Stomach (tissue), 19 donors: ENCODE measurements at places on chromosomes 7 and 10.

DNA sequence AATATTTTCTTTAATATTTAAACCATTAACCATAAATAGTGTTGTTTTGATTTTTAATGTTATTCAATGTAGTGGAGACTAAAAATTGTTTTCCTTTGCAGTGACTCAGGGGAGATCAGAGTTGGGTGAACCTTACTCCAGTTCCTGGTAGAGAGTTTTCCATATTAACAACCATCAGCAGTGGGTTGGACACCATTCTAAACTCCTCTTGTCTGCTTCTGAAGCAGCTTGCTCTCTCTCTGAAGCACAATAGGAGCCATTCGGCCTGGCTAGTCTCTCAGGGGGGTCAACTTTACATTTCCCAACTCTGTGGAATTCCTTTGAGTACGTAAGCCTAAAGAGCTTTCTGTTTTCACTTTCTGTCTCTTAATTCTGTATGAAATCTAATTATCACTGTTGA is 9.4 kb upstream of the NRG3 start:
- H3K4me3 ChIP-seq: no peak overlapping the region
- no peaks in the 10 kb centered on the region for H3K4me1 ChIP-seq
- DNase-seq: no peak
- H3K36me3 ChIP-seq: no peaks in the 10 kb centered on the region

DNA sequence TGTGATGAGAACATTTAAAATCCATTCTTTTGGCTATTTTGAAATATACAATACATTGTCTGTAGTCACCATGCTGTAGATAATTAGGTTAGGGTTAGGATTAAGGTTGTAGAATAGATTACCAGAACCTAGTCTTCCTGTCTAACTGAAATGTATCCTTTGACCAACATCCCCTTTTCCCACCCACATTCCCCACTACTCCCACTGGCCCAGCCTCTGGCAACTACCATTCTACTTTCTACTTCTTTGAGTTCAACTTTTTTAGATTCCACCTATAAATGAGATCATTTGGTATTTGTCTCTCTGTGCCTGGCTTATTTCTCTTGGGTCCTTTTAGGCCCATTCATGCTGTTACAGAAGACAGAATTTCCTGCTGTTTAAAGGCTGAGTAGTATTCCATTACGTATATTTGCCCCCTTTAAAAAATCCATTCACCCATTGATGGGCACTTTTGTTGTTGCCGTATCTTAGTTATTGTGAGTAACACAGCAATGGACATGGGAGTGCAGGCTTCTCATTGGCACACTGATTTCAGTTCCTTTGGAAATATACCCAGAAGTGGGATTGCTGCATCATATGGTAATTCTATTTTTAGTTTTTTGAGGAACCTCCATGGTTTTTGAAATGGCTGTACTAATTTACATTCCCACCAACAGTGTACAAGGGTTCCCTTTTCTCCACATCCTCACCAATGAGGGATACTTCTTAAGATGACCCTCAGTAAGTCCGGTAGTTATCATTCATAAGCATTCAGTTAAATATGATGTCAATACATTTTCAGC is 104.0 kb downstream of the RALA start:
- H3K27me3 ChIP-seq: no peaks in the 10 kb centered on the region
- DNase-seq: no peak
- no peak overlapping the region for H3K27ac ChIP-seq

- DNase-seq: no peak
- H3K36me3 ChIP-seq: peaks cover 39% of the 10 kb centered on the region
- no peak overlapping the region for H3K4me3 ChIP-seq
- H3K4me1 ChIP-seq: peaks cover 13% of the 10 kb centered on the region
Measured at GRCh38 chr10:14873090-14873760, 5.4 kb upstream of the SUV39H2 start.

DNA sequence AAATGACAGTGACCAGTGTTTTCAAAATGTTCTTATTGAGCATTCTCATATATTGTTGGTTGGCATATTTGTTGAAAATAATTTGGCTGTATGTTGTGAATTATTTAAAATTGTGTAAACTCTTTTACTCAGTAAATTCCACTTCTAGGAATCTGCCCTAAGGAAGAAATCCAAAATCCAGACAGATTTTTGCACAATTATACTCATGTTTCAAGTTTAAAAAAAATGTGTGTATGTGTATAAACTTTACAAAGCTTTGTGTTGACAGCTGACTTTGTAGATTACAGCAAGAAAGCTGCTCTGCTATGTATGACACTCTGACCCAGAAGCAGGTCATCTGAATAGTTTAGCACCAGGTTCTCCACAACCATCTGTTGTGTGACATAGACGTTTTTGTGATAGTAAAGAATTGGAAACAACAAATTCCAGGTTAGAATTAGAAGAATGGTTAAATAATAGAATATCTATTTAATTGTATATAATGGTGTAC is 21.6 kb downstream of the KIFBP start:
- H3K36me3 ChIP-seq: peaks cover 79% of the 10 kb centered on the region
- no peak overlapping the region for H3K27ac ChIP-seq

- H3K4me3 ChIP-seq: no peak overlapping the region
- H3K27ac ChIP-seq: no peak overlapping the region
- H3K27me3 ChIP-seq: no peaks in the 10 kb centered on the region
- peaks cover 4% of the 10 kb centered on the region for H3K36me3 ChIP-seq
- no peaks in the 10 kb centered on the region for H3K4me1 ChIP-seq
Measured at GRCh38 chr10:114142018-114142417, 32.0 kb downstream of the CCDC186 start.

GRCh38 chr7:133118261-133118660 is 36.4 kb upstream of the CHCHD3 start:
- no peaks in the 10 kb centered on the region for H3K4me1 ChIP-seq
- no peak overlapping the region for H3K4me3 ChIP-seq
- H3K27ac ChIP-seq: no peak overlapping the region

- no peak for DNase-seq
- H3K4me3 ChIP-seq: no peak overlapping the region
- H3K27me3 ChIP-seq: no peaks in the 10 kb centered on the region
Measured at GRCh38 chr7:114432061-114432460, 17.4 kb downstream of the FOXP2 start.

DNA sequence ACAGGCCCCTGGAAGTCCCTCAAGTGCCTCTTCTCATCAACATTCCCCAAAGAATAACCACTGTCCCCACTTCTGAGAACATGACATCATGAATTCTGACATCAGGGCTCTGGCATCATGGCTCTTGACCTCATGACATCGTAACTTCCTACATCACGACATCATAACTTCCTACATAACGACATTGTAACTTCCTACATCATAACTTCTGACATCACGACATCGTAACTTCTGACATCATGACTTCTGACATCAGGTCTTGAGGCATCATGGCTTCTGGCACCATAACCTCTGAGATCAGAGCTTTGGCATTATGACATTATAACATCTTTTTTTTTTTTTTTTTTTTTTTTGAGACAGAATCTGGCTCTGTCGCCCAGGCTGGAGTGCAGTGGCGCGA is 66.7 kb upstream of the FAM20C start:
- H3K4me3 ChIP-seq: no peak overlapping the region
- H3K36me3 ChIP-seq: no peaks in the 10 kb centered on the region
- no peak overlapping the region for H3K27ac ChIP-seq

GRCh38 chr7:94223375-94224084 is 171.2 kb upstream of the COL1A2 start:
- no peaks in the 10 kb centered on the region for H3K4me1 ChIP-seq
- no peak for DNase-seq
- H3K27me3 ChIP-seq: no peaks in the 10 kb centered on the region

- no peaks in the 10 kb centered on the region for H3K4me1 ChIP-seq
- peaks cover 55% of the 10 kb centered on the region for H3K36me3 ChIP-seq
- H3K4me3 ChIP-seq: no peak overlapping the region
- H3K27me3 ChIP-seq: no peaks in the 10 kb centered on the region
Measured at GRCh38 chr10:96560966-96561887, 25.6 kb downstream of the TM9SF3 start.

DNA sequence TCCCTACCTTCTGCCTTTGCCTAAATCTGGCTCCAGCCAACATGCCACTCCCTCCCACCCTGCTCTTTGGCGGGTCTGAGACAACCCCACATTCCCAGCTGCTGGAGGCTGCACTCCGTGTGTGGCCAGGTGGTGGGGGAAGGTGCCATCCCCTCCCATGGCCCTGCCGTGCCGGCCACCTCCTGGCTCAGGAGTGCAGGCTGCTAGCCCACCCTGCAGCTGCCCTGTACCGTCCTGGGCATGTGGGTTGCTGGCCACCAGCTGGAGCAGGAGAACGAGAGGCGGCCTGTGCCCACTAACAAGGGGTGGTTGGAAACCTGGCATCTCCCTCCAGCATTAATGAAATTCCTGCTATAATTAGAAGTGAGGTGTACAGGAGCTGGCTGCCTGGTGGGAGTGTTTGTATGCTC is 97.6 kb downstream of the ZMIZ1 start:
- H3K27me3 ChIP-seq: no peaks in the 10 kb centered on the region
- DNase-seq: no peak
- H3K4me1 ChIP-seq: peaks cover 24% of the 10 kb centered on the region
- peaks cover 79% of the 10 kb centered on the region for H3K36me3 ChIP-seq
- H3K27ac ChIP-seq: no peak overlapping the region
- H3K4me3 ChIP-seq: no peak overlapping the region

- H3K4me3 ChIP-seq: no peak overlapping the region
- no peak overlapping the region for H3K27ac ChIP-seq
- no peaks in the 10 kb centered on the region for H3K36me3 ChIP-seq
- no peak for DNase-seq
Measured at GRCh38 chr10:49387071-49387470, 8.8 kb downstream of the DRGX start.

GRCh38 chr7:18538554-18539250 is 43.2 kb downstream of the HDAC9 start:
- no peaks in the 10 kb centered on the region for H3K36me3 ChIP-seq
- H3K27me3 ChIP-seq: no peaks in the 10 kb centered on the region
- H3K4me3 ChIP-seq: no peak overlapping the region
- H3K4me1 ChIP-seq: no peaks in the 10 kb centered on the region
- H3K27ac ChIP-seq: no peak overlapping the region

DNA sequence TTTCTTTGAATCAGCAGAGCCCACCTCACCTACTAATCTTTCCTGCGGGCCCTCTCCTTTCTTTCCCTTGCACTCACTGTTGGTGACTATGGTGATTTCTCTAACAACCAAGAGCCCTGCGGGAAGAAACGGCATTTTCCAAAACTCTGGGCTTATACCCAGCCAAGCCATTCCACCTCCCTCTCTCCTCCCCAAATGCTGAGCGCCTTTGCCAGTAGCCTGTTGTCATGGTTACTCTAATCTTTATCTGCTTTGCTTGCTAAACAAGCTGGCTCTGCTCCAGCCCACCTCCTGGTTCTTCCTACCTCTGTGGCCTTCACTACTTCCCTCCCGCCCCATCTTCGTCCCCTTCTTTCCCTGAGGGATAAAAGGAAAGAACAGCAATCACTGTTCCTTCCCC is 86.7 kb downstream of the DGKI start:
- no peaks in the 10 kb centered on the region for H3K4me1 ChIP-seq
- no peak overlapping the region for H3K27ac ChIP-seq
- DNase-seq: peak; percentile 28
- no peaks in the 10 kb centered on the region for H3K36me3 ChIP-seq

DNA sequence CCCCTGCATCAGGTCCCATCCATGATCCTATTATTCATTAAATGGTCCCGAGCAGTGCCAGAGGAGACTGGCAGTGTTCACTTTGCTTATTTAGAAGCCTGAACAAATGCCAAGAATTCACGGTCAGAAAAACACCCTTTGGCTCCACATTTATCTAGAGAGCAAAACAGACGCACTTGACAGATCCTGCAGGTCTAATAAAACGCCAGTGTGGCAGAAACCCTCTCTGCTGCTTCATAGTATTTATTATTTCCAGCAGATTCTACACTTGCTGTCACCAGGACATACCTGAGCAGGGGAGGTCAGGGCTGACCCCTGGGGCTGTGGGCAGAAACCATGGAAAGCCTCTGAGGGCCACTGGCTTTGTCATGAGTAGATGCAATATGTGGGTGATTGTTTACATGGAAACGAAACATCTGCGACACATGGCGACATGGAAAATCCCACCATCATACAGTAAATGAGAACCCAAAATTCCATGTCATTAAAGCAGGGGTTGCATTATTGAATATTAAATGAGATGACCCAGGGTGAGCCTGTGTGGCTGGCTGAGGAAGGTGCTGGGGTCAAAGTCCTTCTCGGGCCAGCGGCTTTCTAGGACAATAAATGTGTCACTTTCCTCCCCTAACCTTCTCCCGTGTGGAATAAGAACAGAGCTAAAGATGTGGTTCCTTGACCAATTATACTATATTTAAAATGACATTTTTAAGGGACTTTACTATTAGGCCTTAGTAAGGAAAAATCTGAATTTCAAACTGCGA is 205.9 kb upstream of the SVIL start:
- H3K27ac ChIP-seq: peak overlapping the region; percentile 91
- H3K27me3 ChIP-seq: no peaks in the 10 kb centered on the region
- H3K36me3 ChIP-seq: no peaks in the 10 kb centered on the region
- H3K4me3 ChIP-seq: no peak overlapping the region

- DNase-seq: peak; percentile 1
- H3K27ac ChIP-seq: no peak overlapping the region
- no peaks in the 10 kb centered on the region for H3K36me3 ChIP-seq
Measured at GRCh38 chr10:75203724-75204123, 6.9 kb upstream of the VDAC2 start.

- H3K27ac ChIP-seq: peak overlapping the region; percentile 31
- H3K4me1 ChIP-seq: peaks cover 6% of the 10 kb centered on the region
Measured at GRCh38 chr7:66699998-66700397, 40.5 kb upstream of the RABGEF1 start.

DNA sequence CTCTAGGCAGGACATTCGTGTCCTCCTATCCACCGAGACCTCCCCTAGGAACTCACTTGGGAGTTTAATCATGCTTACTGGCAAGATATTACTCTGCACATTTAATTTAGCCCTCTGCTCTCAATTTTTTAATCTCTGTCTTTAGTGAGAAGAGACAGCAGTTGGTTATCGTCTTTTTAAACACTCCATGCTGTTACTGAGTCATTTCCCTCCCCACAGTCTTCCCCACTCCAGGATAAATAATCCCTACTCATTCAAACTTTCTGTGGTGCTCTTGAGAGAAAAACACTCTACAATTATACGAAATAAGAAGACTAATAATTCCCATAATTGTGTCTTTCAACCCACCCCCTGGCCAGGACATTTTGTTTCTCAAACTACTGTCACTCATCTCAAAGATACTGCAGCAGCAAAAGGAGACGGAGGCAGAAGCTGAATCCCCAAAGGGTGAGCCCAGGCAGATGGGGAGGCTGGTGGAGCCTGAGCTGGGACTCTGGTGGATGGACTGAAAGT is 84.2 kb downstream of the ANK3 start:
- H3K4me3 ChIP-seq: no peak overlapping the region
- peaks cover 3% of the 10 kb centered on the region for H3K4me1 ChIP-seq
- no peaks in the 10 kb centered on the region for H3K27me3 ChIP-seq
- H3K36me3 ChIP-seq: no peaks in the 10 kb centered on the region
- no peak overlapping the region for H3K27ac ChIP-seq

- H3K4me1 ChIP-seq: no peaks in the 10 kb centered on the region
- no peak overlapping the region for H3K4me3 ChIP-seq
- no peaks in the 10 kb centered on the region for H3K27me3 ChIP-seq
- no peaks in the 10 kb centered on the region for H3K36me3 ChIP-seq
- peak; percentile 66 for DNase-seq
Measured at GRCh38 chr10:33134011-33134751, 176.2 kb upstream of the ITGB1 start.

- H3K36me3 ChIP-seq: no peaks in the 10 kb centered on the region
- H3K4me3 ChIP-seq: no peak overlapping the region
- no peak for DNase-seq
- no peaks in the 10 kb centered on the region for H3K27me3 ChIP-seq
- H3K27ac ChIP-seq: no peak overlapping the region
Measured at GRCh38 chr7:86778271-86778670, 134.6 kb downstream of the GRM3 start.

- H3K4me1 ChIP-seq: no peaks in the 10 kb centered on the region
- no peak for DNase-seq
- no peaks in the 10 kb centered on the region for H3K36me3 ChIP-seq
- H3K27ac ChIP-seq: no peak overlapping the region
- no peak overlapping the region for H3K4me3 ChIP-seq
Measured at GRCh38 chr10:12656518-12657142, 307.3 kb downstream of the CAMK1D start.
